Cortex of kidney (tissue), 1 donor: ENCODE measurements at places on chromosomes 2 and 18.

- no peak for DNase-seq
These were observed 436 bp upstream of the SMYD1 start for GRCh38 chr2:88067189-88067588.

- DNase-seq = no peak
These were observed 679 bp upstream of the WDR75 start for GRCh38 chr2:189440644-189440946.

GRCh38 chr2:122033778-122034177 is 278.3 kb downstream of the TSN start:
- no peak for DNase-seq

GRCh38 chr2:28411166-28411755 is 18.6 kb downstream of the FOSL2 start:
- no peak for DNase-seq

DNA sequence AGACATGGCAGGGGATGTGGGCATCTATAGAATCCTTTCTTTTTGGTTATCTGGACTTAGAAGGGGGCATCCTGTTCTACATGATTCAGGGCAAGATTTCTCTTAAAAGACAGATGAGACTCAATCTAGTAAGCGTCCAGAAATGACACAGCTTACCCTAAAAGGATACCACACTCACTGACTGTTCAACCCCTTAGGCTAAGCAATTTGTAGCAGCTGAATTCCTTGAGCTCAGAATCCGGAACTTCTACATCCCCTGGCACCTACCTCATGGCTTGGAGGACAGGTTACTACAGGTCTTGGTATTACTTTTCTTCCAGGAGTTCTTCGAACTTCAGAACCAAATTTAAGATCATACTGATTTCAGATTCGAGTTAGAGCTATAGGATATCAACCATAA is 138.4 kb downstream of the LAMA3 start:
- no peak for DNase-seq

DNA sequence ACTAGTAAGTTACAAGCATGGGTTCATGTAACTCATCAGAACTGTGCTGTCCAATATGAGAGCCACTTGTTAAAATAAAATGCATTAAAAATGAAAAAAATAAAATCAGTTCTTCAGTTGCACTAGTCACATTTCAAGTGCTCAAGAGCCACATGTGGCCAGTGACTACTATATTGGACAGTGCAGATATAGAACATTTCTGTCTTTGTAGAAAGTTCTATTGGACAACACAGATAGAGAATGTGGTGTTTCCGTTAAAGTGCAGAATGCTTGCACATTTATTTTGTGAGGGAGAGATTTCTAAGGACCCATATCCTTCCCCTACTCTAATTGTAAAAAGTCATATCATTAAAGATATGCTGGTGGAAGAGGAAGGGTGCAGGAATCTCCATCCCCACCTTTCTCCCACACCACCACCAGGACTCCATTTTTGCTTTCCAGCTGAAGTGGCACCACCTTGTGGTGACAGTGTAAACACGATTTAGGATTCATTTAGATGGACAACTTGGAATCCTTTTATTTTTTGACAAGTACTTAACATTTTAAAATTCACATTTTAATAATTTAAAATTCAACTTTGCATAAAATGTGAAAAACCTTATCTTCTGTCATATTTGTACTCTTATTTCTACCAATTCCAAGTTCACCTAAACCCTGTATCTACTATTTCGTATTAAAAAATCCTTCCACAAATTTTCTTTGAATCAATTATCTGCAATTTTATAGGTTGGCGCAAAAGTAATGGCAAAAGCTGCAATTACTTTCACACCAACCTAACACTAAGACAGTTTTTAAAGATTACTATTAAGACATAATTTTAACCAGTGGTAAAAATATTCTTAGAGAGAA is 9.4 kb upstream of the CD302 start:
- no peak for DNase-seq

- no peak for DNase-seq
These were observed 753.8 kb downstream of the PLCL1 start for GRCh38 chr2:198558176-198558575.

GRCh38 chr2:75202359-75202758 is 3.0 kb upstream of the TACR1 start:
- DNase-seq = no peak

DNA sequence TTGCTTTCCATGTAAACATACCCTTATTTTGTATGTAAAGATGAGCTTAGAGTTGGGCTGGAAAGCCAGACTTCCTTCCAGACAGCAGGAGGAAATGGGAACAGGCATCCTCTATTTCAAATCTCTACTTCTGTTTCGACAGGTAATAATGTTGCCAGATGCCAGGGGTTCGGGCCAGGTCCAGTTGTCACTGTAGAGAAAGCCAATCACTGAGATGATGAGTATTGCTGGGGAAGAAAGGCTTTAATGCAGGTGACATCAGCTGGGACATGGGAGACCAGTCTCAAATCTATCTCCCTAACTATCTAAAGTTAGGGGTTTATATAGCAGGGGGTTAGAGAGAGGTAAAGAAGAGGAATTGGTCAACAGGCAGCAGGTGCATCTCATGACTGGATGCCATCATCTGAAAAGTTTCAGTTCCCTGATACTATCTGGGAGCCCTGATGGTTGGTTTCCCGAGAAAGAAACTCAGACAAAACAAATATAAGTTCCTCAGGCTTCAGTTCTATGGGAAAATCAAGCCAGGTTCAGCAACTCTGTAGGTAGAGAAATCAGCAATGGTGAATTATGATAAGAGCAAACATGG is 9.3 kb upstream of the MTCL1 start:
- DNase-seq = no peak

GRCh38 chr2:143426296-143426695 is 297.1 kb downstream of the ARHGAP15 start:
- DNase-seq = no peak

- no peak for DNase-seq
These were observed 110.7 kb upstream of the OTX1 start for GRCh38 chr2:62939735-62940491.

- DNase-seq = no peak
These were observed 12.4 kb downstream of the SH2D6 start for GRCh38 chr2:85430752-85431569.

DNA sequence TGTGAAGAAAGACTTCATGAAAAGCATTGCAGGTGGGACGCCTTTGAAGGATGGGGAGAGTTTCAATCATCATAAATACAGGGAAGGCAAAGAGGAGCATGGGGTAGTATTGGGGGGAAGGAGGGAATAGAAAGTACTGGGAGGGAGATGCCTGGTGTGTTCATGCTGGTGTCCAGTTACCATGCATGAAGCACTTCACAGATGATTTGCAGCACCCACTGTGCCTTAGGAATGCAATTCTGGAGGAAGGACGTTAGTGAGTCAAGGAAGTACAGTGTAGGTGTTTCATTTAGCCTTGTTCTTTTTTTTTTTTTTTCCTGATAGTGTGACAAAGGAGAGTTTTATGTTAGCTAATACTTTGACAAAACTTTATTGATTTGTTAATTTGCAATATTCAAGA is 36.8 kb downstream of the ADAM23 start:
- DNase-seq = no peak

DNA sequence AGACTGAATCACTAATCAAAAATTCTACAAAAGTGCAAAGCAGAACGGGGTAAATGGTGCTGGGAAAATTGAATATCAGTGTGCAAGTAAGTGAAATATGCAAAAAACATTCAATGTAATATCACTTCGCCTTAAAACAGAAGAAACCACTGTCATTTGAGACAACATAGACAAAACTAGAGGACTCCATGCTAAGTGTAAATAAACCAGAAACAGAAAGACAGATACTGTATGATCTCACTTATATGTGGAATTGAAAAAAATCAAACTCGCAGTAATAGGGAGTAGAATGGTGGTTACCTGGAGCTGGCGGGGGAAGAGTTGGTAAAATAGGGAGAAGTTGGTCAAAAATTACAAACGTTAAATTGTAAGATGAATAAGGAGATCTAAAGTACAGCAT is 1420.0 kb upstream of the CDH2 start:
- no peak for DNase-seq

GRCh38 chr18:44096016-44096415 is 584.7 kb upstream of the SETBP1 start:
- DNase-seq = no peak

DNA sequence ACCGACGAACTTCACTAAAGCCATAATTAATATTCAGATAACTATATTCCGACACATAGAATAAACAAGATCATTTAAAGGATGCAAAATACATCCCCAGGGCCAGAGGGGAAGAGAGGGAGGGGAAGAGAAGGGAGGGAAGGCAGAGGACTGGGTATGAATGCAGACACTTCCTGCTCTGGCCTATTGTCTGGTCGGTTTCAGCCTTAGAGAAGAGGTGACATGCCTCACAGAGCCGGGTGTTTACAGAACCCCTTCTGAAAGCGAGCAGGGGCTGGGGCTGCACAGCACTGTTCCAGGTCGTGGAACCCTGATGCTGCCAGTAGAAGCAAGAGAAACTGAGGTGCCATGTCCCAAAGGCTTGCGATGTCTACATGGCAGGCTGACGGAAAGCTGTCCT is 31.0 kb downstream of the CELF4 start:
- no peak for DNase-seq

DNA sequence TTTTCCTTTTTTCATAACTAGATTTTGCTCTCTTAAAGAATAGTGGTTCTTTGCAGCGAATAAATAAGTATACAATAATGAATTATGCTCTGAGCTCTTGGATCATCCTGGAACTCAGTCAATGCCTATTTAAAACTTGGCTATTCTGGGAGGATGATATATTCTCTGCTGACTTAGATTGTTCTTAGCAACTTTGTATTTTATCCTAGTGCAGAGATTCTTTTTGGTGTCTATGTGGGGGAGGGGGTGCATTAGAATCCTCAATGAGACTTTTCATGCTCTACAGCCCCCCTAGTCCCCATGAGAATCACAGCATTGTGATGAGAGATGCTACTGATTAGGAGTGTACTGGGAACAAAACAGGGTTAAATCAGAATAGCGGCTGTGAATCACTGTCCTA is 8.8 kb upstream of the FAM98A start:
- no peak for DNase-seq

DNA sequence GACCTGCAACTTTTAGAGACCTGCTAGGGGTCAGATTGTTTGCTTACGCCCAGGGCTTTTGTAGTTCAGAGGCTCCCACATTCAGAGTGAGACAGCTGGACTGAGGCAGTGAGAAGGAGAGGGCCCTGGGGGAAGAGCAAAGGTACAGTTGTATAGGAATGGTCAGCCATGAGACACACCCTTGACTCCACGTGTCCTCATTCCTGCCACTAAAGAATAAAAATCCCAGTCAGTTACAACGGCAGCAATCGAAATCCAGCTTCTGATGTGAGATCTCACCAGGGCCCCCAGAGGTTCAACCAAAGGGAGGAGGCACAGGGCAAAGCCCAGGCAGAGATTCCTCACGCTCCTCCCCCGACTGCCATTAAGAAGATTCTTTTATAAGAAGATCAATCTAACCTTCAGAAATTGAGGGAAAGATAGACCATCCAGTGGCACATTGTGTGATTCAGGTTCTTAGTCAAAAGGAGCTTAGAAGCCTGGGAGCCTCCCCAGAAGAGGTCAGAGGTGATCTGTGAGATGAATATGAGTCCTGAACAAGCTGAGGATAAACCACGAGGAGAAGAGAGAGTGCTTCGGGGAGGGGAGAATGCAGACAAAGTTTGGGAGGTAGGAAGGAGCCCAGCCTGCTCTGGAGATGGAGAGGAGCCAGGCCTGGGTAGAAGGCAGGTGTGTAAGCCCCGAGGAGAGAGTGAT is 317.0 kb downstream of the CYP26B1 start:
- no peak for DNase-seq

- DNase-seq = no peak
These were observed 18.9 kb downstream of the CAB39 start for GRCh38 chr2:230731512-230731911.

DNA sequence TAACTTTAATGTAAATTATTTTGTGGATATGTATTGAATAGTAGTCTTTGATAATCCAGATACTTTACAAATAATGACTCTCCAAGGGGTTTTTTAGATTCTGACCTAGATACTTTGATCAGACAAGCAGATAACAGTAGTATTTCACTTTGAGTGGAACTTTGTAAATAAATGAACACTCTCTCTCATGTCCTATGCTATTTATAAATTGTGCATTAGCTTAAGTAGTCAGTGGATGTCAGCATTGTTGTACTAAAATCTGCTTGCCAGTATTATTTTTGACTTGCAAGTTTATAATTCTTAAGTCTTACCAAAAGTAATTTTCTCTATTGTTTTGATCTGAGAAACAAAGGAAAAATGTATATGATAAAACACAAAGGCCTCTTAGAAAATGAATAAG is 1113.1 kb upstream of the NRXN1 start:
- no peak for DNase-seq

DNA sequence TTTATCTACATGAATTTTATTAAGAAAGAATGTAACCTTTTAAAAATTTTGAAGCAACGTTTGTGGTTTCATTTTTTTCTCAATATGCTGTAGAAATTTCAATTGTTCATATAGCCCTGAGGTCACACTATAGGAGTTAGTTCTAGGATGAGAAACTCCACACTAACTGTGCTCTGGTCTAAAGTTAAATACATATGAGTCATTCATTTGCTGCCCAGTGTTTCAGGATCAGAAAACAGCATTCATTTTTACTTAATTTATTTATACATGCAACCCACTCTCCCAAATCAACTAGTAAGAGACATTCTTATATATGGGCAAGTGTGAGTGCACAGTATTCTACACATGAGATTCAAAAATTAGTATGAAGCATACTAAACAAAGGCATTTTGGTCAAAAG is 137.9 kb downstream of the DOCK10 start:
- DNase-seq = no peak

- no peak for DNase-seq
These were observed 28.9 kb downstream of the ADI1 start for GRCh38 chr2:3490191-3491170.

- no peak for DNase-seq
These were observed 22.1 kb downstream of the ACVR1C start for GRCh38 chr2:157606534-157606933.

DNA sequence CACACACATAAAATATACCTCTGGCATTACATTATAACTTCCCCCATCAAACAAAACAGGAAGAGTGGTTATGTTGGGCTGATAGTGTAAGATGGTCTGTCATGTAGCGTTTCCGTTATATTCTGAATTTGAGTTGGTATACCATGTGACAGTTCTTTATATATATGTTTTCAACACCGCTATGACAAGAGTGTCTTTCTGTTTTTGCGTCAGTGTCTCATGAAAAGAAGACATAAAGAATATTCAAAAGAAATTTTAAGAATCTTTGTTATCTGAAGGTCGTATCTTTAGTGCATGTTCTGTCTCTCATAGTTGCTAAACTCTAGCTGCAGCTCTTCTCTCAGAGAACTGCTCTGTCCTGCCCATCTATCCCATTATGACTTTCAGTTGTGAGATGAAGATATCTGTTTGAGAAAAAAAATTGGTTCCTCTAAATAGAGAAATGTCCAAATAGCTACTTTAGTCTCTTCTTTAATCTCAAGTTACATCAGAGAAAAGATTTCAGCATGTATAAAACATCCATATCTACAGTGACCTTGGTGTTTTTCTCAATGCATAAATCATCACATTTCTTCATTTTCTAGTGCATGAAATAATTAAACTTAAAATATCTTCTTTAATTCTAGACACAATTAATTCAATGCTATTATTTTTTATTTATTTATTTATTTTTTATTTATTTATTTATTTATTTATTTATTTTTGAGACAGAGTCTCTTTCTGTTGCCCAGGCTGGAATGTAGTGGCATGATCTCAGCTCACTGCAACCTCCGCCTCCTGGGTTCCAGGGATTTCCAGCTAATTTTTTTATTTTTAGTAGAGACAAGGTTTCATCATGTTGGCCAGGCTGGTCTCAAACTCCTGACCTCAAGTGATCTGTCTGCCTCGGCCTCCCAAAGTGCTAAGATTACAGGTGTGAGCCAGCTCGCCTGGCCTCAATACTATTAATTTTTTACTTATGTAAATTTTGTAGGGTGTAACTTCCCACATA is 24.3 kb upstream of the PSME4 start:
- no peak for DNase-seq
